Fibroblast of villous mesenchyme (primary cell): ENCODE measurements at places on chromosomes 5 and 9. TPM values are rescaled to one million over a fixed set of nuclear protein-coding genes. Genes with fewer than 3 reads are reported as not detected.

Gene SCGB3A1
- not detected in 2 replicates for total RNA-seq

- DNase-seq, result no peak
These were observed 36.0 kb upstream of the NPM1 start for GRCh38 chr5:171351536-171352073.

GRCh38 chr5:116658141-116658540, 83.5 kb upstream of the SEMA6A start:
- DNase-seq, result no peak

DNA sequence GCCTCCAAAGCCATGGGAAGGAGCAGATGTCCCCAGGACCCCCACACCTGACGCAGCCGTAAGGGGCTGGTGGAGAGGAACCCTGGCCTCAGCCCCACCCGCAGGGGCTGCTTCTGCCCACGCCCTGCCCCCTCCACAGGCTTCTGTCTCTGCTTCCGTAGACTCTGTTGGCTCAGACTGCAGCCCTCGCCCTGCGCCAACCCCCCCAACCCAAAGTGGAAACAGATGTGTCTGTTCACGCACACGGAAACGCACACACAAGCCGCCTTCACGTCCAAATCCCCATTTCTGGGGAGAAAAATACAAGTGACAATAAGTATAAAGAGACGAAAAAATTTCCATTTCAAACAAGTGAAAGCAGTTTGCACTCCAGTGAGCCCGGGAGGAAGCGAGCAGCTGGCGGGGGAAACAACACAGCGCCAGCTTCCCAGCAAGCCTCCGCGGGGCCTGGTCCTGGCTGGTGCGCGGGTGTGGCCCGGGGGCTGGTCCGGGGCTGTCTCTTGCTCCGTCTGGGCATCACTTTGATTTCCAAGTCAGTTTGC, 32.6 kb upstream of the RXRA start:
- DNase-seq, result peak; percentile 11

DNA sequence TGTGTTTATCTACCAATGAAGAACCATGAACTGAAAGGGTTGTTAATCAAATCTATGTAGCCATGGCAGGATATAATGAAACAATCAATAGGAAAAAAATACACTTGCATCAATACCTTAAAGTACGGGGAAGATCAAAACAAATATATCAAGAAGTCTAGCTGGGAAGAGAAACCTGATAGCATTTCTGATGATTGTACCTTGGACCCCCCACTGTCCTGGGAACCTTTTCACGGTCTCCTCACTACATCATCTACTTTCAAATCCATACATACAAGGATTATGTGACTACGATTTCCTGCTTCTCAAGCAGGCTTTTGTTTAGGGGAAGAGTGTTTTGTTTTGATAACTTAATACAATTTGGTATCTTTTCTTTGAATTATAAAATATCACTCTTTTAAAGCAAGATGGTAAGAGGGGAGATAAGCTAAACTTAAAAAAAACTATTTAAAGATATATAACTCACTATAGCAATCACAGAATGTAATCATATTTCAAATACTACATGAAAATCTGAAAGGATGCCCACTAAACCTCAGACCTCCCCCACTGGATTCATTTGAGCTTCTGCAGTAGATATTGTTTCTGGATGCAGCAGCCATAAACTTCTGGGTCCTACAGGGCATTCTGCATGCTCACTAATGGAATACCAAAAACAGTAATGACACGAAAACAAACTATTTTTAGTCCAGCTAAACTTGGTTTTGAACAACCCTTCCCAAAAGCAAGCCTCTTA, 8.0 kb downstream of the EBF1 start:
- no peak for DNase-seq

- peak; percentile 14 for DNase-seq
These were observed 31.6 kb downstream of the LRRTM2 start for GRCh38 chr5:138843316-138844124.

- peak; percentile 91 for DNase-seq
These were observed 57.8 kb upstream of the HSPA9 start for GRCh38 chr5:138632900-138633489.

Gene FKTN
- 33.2 and 44.0 TPM in 2 replicates for total RNA-seq

Gene HAND1
- total RNA-seq, result not detected in 2 replicates

- DNase-seq, result no peak
These were observed 65.8 kb upstream of the STXBP1 start for GRCh38 chr9:127546125-127546832.

Gene SPINK7
- total RNA-seq, result not detected in 2 replicates

- DNase-seq, result peak; percentile 90
These were observed 20.0 kb upstream of the FAM120AOS start for GRCh38 chr9:93473411-93473810.

DNA sequence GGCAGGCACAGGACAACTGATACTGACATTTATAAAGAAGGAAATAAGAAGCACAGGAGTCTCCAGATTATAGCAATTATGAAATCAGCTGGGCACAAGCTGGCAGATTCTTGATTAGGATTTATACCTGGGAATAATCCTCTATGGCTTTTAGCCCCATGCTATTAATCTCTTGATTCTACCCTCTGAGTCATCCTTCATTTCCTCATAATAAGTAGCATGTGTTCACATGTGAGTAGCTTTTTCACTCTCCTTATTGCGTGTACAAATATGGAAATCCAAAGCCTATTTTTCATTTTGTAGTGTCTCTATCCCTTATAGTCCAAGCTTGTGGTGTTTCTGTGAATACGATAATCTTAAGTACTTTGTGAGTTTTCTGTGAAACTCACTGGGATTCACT, 185.0 kb upstream of the PRLR start:
- peak; percentile 19 for DNase-seq

- no peak for DNase-seq
These were observed 893.5 kb upstream of the NUDT12 start for GRCh38 chr5:104456122-104456521.

GRCh38 chr5:179879690-179880010, 21.0 kb upstream of the MRNIP start:
- DNase-seq, result no peak

- DNase-seq, result no peak
These were observed 25.0 kb downstream of the NRG2 start for GRCh38 chr5:140018096-140018481.

Gene POLR3G
- 4.5 and 5.2 TPM in 2 replicates for total RNA-seq

Gene EXOSC3
- 28.3 and 30.2 TPM in 2 replicates for total RNA-seq

- DNase-seq, result no peak
These were observed 1211.0 kb upstream of the CDH6 start for GRCh38 chr5:29982457-29982856.

Gene CFAP77
- under 0.01 TPM in 1 of 2 replicates, not detected in the other for total RNA-seq

- DNase-seq, result peak; percentile 76
These were observed 37.4 kb downstream of the PIK3R1 start for GRCh38 chr5:68252673-68253623.

DNA sequence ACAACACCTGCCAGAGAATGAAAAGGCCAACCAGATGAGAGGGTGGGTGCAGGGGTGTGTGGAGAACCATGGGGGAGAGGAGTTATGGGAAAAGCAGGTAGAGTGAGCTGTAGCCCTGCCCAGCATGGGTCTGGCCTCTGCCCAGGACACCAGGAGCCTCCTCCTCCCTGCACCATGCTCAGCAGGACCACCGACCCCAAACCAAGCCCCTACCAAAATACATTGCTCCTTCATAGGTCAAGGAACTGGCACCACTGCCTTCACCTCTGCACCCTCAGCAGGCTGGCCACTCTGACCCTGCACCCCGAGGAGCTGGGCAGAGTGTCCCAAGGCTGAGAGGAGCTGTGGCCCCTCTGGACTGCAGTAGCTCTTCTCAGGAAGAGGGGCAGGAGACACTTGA, 102.0 kb downstream of the NSG2 start:
- DNase-seq, result no peak

Gene ADAMTSL1
- 3.0 and 10.0 TPM in 2 replicates for total RNA-seq

Gene TRIM52
- total RNA-seq, result 5.2 and 7.8 TPM in 2 replicates

Gene CDX1
- under 0.01 and 0.64 TPM in 2 replicates for total RNA-seq
